NCI-H1694 treated with DMSO at 0.1 percent for 48 hours (cell line): ENCODE measurements at places on chromosomes 12 and 14.

DNA sequence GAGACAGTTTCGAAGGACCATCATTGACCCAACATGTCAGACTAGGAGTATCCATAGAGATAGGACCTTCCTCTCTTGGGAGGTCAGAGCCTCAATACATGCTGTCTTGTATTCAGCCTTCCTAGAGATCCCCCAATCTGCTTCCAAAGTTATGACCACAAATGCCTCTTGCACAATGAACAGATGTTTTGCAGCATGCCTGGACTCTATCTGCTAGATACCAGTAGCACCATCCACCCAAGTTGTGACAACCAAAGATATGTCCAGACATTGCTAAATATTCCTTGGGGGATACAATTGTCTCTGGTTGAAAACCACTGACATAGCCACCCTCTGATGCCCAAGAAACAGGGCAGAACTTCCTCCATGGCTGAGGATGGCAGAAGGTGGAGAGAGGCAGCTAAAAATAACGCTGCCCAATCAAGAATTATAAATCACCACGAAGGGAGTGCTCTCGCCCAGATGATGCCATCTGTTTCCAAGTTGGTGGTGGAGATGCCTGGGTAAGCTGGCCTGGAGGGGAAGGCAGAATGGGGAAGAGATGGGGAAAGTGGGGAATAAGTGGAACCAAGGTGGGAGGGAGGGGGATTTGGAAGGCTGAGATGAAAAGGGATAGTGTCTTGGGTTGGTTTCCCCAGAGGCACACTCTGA, 42.9 kb upstream of the NOS1 start:
- no peak for DNase-seq

- DNase-seq: no peak
Measured at GRCh38 chr12:6084261-6084968, 40.1 kb downstream of the VWF start.

- DNase-seq: peak; percentile 26
Measured at GRCh38 chr14:24398293-24398652, 530 bp upstream of the NYNRIN start.

DNA sequence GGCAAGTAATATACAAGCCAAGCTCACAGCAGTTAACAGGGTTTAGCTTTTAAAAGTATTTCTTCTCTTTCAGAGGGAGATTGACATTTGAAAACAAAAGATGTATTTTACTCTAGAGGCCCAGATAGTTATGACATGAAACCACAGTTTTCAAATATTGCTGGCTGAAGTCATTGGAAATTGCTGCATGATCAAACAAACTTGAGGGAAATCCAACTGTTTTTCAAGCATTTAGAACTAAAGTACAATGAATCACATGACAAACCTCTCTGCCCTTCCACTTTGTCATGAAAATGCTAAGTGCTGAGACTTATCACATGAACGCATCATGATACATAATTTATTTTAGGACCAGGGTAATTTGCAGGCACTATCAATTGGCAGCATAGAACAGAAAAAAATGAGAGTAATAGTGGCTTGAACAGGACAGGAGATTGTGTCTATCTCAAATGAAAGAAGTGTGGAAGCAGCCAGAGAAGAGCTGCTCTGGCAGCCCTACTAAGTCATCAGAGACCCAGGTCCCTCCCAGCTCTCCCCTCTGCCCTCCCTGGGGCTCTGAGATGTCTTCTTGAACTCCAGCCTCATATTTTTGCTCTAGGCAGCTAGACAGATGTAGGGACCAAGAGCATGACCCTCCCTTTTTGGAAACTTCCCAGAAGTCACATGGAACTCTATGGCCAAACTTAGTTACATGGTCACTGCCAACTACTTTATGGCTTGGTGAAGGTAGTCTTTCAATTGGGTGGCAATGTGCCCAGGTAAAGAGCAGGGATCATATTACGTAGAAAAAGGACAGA, 90.1 kb upstream of the PELI2 start:
- DNase-seq: no peak

GRCh38 chr12:110565894-110566871, 16.9 kb downstream of the PPTC7 start:
- DNase-seq: no peak

GRCh38 chr14:75626863-75627262, 33.8 kb downstream of the ERG28 start:
- DNase-seq: no peak

DNA sequence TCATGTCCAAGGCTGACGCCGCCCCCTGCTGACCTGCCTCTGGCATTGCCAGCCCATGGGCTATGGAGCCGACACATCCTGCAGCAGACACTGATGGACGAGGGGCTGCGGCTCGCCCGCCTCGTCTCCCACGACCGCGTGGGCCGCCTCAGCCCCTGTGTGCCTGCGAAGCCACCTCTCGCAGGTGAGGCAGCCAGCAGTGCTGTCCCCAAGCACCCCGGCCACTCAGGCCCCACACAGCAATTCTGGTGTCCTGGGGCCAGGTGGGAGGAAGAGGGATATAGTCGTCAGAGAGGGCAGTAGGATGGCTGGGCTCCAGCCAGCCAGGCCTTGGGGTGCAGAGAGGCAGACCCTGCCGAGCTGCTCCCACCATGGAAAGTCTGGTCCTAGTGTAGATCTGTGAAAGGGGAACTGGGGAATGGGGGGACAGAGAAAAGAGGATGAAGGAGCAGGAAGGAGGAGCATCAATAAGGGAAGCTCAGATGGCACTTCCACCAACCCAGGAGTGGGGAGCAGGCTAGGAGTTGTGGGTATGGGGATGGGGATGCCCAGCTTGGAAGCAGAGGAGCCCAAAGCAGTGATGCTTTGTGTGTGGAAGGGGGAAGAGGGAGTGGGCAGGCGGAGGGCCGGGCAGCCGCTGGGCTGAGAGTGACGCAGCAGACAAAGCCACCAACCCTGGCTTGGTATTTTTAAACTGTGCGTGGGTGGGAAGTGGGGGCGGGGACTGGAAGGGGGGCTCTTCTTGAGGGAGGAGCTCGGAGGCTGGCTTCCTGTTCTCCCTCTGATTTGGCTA, 4.7 kb downstream of the NAB2 start:
- no peak for DNase-seq

GRCh38 chr14:91220581-91221000, 23.9 kb downstream of the GPR68 start:
- DNase-seq: peak; percentile 100

DNA sequence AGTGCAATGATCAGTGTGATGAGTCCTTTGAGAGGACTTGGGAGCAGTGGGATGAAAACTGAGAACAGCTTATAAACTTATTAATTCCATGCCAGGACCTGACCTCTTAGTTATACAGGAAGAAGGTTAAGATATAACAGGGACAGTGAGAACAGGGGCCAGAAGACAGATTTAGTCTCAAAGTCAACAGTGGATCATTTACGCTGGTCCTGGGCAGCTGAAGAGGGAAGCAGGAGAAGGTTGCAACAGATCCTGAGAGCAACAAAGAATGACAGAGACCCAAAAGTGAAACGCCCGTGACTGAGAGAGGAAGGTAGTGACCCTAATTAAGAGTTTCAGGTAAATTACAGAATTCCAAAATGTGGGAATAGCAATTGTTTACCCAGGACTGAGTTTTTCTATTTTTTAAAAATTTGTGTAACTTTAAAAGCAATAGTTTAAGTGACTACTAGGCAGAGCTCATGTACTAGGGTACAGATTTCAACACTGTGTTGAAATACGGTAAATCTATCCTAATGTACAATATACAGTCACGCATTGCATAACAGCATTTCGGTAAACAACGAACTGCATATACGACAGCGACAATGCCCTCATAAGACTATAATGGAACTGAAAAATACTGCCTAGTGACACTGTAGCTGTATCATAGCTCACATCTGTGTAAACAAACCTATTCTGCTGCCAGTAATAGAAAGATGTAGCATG, 77.7 kb upstream of the GNPNAT1 start:
- no peak for DNase-seq

DNA sequence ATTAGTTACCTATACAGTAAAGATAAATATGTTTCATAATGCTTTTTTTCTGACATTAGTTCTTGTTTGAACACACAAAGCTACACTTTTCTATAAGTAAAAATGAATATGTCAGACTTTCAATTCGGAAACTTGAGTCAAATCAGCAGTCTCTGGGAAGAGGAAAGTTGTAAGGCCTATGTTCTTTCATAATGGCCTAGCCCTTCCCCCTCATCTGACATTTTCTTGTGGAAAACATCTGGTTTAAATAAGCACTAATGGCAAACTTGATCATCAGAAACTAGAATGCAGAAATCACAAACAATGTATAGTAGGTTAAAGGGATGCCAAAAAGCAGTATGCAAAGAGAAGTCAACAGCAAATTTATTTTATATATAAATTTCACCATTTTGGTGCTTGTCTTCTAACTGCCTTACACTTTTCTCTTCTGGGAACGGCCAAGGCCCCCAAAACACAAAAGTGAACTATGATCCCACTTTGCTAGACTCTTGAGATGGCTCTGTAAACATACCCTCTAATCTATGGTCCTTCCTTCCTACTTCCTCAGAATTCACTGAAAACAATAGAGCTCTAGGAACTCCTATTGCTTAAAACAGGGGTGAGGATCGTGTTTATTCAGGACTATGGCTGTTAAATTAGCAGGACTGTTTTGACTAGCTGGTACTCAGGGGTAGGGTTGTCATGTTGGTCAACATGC, 444.1 kb downstream of the RAD51B start:
- DNase-seq: no peak

- DNase-seq: no peak
Measured at GRCh38 chr12:131260251-131260905, 306.7 kb downstream of the ADGRD1 start.
